Glomerular endothelial cell (primary cell): ENCODE measurements at places on chromosomes 11 and 22. TPM values are rescaled to one million over a fixed set of nuclear protein-coding genes. Genes with fewer than 3 reads are reported as not detected.

DNA sequence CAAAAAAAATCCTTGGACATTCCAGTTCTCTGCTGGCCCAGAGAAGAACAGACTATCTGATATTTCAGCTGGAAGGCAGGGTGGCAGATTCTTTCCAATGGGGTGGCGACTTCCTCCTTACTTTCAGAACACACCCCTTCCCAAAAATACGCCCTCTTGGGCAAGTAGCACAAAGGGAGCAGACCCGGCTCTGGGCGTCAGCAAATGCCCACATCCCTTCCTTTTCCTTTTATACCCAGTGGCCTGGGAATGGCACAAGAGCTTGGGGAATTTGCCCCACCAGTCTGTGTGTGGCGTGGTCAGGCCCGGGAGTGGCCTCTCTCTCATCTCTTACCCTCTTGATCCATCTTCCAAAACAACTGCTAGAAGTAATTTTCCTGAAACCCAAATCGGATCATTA lies 33.0 kb upstream of the NUP160 start:
- DNase-seq: no peak

Gene NAALADL1
- 2.8 and 5.5 TPM in 2 replicates for total RNA-seq

- no peak for DNase-seq
Observed at GRCh38 chr11:94178331-94178730, 49.7 kb downstream of the PANX1 start.

GRCh38 chr22:48098921-48099245 lies 1336.4 kb downstream of the TBC1D22A start:
- no peak for DNase-seq

DNA sequence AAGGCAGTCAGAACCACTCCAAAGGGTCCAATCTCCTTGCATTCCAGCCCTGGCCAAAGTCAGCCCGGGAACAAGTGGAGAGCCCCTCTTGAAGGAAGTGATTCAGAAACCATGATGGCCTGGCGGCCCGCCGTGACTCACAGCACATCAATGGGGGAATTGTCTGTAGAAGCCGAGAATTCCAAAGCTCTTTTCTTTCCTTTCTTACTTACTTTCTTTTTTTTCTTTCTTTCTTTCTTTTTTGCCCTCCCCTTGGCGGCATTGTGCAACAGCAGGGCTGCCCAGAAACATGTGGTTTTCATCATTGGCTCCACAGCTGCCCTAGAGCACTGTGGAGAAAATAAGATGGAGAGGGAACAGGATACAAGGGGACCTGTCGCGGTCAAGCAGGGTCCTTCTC lies 140.2 kb upstream of the TIMP3 start:
- no peak for DNase-seq

Gene SLC35F2
- total RNA-seq: 34.1 and 47.1 TPM in 2 replicates

DNA sequence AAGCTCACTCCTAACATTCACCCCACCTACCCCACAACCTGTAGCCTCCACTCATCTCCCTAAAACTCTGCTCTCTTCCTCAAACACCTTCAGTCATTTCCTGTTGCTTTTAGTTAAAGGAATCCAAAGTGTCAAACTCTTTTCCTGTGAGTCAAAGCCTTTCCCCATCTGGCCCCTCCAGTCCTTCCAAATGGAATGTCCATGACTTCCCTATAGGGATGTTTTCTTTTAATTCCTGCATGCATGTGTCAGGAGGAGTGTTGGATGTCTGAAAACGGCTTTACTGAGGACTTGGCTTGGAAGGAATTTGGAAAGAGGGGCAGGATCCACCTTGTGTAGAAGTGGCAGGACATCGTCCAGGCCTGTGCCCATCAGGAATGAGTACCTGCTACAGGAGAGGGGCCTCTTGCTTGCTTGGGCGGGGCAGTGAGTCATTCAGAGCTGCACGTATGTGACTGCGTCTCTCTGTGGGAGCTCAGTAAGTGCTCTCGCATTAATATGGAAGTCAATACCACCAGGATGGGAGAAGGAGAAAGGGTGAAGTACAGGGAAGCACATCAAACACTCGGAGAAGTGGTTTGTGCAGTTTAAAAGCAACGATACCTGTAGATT lies 491.9 kb downstream of the OPCML start:
- DNase-seq: no peak

GRCh38 chr22:45096256-45096907 lies 67.3 kb upstream of the NUP50 start:
- DNase-seq: no peak
